ENCODE measurements at places on chromosomes 6 and 20.

DNA sequence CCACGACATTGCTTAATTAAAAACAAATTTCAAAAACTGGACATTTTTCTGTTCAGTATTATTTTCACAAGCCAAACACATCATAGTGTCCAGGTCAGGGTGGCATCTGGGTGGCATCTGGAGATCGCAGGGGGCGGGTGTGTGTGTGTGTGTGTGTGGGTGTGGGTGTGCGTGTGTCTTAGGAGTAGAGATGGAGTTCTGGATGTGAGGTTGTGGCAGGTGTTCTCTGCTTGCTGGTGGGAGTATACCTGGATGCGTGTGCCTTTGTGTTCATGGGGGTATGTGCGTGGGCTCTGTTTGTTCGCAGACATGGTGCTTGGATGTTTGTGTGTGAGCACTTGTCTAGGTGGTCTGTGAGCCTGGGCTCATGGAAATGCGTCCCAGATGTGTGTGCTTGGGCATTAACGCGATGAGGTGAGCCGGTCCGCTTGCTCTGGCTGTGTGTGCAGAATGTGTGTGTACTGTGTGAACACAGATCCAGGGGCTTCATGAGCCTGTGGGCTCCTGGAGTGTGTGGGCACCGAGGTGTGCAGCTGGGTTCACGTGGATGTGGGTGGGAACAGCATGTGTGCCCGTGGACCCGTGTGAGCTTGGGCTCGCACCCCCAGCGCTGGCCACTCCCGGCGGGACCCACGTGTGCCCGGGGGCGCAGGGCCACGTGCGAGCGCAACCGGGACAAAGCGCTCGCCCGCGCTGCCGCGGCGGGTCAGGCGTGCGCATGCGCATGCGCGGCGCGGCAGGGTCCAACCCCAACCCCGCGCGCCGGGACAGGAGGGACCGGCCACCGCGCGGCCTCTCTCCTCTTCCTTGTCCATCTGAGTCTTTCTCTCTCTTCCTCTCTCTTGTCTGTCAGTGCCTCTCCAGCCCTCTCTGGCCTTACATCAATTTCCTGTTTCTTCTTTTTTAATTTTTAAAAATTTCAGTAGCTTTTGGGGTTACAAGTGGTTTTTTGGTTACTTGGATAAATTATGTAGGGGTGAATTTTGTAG is 60.4 kb downstream of the SRC start:
- peak; percentile 48 for DNase-seq

GRCh38 chr6:81562169-81562568 is 190.3 kb downstream of the TENT5A start:
- no peak for DNase-seq

GRCh38 chr20:5090191-5090590 is 29.6 kb downstream of the PCNA start:
- DNase-seq = no peak

DNA sequence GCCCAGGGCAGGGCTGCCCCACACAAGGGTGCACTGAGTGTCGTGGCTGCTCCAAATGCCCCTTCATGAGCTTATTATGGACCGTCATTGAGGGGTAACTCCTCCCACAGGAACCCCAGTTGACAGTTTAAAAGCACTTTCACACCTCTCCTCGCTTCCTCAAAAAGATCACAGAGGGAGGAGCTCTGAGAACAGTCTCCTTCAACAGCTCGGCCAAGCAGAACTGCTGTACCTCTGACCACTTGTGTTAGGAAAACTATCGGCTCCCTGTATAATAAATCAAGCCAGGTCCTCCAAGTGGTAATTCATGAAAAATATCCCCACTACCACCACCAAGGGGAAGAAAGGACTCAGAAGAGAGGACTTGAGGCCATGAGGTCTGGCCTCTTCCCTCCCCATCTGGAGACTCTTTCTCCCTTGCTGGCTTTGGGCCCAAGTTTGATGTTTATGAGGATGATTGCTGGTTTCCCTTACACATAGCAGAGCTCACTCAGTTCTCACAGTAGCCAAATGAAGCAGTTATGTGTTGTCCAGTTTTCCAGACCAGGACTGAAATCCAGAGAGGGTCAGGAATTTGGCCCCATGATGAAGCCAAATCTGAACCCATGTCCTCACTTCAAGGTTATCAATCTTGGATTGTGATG is 8.7 kb downstream of the SNX21 start:
- no peak for DNase-seq

DNA sequence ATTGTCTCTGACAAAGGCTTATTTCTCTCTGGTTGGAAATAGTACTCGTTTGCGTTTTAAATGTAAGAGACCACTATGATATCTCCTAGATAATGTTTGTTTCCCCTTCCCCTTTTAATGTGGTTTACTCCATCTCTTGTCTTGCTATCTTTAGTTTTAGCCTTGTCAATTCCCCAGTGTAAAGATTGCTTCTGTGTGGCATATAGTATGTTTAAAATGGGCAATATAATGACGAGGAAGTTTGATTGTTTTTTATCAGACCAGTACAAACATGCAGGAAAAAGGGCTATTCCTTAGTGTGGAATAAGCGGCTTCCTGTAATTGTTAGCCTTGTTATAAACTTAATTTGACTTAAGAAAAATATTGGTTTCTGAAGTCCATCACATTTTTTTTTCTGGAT is 3.1 kb downstream of the QKI start:
- no peak for DNase-seq

DNA sequence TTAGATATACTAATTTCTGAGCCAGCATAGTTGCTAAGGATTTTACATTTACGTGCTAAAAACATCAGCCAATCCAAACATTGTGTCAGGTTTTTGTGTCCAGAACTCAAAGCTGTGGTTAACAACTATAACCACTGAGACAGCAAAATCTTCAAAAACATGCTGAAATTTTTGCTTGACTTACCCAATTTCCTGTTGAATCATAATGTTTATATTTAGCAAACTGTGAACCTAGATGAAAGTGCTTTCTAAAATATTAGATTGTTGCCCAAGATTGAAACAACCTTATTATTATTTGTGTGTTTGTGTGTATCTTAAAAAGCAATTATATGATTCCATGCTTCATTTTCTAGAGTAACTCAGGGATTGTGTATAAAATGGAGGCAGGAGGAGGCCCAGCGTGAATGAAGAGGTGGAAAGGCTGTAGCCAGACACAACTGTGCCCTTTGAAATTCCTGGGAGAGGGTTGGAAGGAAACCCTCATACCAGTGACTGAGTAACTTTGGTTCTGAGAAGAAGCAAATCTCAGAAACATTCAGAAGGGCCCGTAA is 48.0 kb downstream of the ARMC2 start:
- no peak for DNase-seq

GRCh38 chr6:166809721-166810120 is 146.6 kb downstream of the RNASET2 start:
- DNase-seq = no peak

DNA sequence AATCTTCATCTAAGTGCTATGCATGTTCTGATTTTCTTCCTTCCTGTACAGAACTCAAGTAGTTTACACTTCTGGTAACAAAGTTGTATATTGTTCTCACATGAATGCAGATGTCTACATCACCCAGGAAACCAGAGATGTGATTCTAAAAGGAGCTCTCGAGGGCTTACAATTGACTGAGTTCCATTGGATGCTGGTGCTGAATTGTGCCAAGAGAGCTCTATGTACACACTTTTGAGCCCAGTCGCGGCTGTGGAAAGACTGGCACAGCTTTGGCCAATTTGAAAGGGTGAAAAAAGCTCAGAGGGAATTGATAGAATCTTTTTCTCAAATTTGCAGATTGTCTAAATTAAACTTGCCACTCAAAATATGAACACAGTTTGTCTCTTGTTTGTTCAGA is 340.7 kb downstream of the LMBRD1 start:
- DNase-seq = no peak

DNA sequence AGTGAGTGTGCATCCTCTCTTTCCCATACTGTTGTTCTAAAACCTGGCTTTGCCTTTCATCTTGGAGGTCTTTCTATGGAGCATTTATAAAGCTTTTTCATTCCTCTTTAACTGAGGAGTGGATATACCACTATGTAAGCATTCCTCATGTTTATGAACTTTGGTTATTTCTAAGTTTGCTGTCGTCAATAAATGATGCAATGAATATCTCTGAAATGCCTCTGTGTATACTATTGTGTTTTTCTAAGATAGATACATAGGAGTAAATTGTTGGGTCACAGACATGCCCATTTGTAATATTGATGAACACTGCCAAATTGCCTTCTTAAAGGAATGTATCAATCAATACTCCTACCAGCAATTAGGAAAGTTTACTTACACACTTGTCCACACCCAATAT is 53.9 kb downstream of the SLC22A2 start:
- DNase-seq = no peak

GRCh38 chr6:157774153-157775135 is 48.6 kb upstream of the SNX9 start:
- no peak for DNase-seq

GRCh38 chr6:4676016-4676415 is 100.2 kb upstream of the CDYL start:
- DNase-seq = no peak

GRCh38 chr6:155371230-155371629 is 56.9 kb upstream of the TFB1M start:
- no peak for DNase-seq

GRCh38 chr6:92942549-92942948 is 476.8 kb downstream of the EPHA7 start:
- no peak for DNase-seq

GRCh38 chr6:15551798-15552197 is 111.0 kb downstream of the DTNBP1 start:
- DNase-seq = no peak

DNA sequence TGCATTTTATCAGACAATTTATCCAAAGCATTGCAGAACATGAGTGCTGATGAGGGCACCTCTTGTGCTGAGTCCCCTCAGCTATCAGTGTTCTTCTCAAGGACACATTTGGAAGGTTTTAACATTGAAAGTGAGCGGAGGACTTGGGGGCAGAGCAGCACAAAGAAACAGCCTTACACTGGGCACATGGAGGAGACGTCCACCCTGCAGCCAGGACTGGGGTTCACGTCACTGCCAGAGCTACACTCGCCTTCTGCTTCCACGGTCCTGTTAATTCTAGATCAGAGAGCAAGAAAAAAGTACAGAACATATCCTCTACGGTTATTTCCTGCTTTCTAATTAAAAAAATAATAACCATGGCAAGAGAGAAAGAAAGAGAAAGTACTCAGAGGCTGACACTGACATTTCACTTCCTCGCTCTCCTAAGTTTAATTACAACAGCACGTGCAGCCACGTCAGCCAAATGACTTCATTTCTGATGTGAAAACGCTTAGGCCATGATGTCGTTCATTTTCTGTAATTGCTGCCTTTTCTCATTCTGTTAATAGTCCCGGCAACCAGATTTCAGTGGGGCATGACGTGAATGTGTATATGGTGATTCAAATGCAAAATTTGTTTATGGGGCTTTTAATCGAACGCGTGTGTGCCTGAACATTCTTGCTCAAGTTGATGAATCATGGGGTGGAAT is 5.1 kb downstream of the PRND start:
- DNase-seq = no peak

GRCh38 chr6:41505122-41506049 is 40.8 kb upstream of the FOXP4 start:
- no peak for DNase-seq

DNA sequence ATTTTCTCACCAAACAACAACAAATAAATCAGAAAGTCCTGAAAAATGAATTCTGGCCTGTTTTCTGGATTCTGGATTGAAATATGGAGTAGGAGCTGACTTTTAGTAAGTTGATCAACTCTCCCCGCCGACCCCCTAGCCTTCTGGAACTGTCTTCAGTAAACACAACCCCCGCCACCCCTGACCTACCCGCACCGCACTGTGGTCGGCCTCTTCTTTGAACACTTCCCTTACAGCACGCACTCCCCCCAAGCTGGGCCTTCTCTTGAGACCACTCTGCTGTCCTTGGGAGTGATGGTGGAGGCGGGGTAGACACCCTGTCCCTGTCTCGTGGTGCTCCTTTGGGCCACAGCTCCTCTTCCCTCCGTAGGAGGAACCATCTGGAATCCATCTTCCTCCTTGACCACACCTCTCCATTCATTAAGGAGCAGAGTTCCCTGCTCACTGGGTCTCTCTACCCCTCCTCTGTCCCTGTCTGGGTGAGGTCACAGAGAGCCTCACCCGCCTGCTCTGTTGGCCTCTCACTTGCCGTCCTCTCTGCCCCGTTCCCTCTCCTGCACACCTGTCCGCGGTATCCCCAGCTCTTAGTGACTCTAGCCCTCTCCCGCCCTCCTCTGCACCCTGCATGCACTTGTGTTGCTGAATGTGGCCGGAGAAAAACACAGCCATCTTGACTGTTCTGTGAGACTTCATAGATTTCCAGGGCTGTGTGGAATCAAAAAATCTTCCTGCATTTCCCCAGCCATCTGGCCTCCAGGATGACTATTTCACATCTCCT is 19.1 kb downstream of the SYNJ2 start:
- no peak for DNase-seq

DNA sequence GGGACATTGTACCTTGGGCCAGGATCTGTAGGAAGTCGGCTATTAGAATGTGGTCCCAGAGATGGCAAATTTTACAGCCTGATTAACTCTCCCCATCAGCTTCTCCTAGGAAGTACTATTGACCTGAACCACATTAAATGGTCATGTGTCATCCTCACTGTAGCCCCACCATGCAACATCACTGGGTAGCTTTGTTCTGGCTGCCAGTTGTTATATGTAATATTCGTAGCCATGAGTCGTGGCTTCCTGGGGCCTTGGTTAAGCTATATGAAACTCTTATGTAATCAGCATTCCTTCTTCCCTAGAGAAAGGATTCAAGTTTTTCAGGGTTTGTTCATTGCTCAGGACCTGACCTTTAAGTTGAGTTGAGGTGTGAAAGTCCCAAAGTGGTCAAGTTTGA is 125.7 kb downstream of the ANKS1A start:
- no peak for DNase-seq

- peak; percentile 51 for DNase-seq
Observed at GRCh38 chr6:27251606-27252251, 4.2 kb downstream of the PRSS16 start.

DNA sequence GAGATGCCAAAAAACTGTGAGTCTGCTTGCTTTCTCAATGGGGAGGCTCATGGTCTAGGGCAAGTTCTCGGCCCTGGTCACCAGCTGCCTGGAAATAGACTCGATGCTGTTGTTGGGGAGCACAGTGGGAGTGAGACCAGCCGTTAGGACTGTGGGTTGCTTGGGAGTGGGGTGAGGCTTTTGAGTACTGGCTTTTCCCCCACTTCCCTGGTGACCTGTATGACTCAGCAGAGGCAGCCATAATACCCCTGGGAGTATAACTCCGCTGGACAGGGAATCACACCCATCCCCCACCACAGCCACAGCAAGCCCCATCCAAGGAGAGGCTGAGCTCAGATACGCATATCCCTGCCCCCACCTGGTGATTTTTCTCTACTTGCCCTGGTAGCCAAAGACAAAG is 48.9 kb upstream of the OGFRL1 start:
- DNase-seq = no peak

DNA sequence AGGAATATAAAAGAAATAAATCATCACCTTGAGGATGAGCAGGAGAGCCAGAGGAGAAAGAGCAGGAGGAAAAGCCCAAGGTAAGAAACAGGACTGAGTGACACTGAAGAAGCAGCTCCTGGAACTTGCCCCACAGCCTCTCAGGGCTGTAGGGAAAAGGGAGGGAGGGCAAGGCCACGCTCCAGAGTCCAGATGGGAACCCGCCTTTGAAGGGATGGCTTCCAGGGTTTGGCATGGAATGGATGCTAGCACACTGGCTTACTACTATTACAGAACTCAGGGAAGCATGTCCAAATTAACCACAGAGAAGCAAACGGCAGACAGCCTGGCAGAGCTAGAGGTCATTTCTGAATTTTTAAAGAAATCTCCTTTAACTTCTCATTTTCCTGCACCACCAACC is 26.8 kb downstream of the RALGAPA2 start:
- DNase-seq = no peak

Data from activated CD4-positive, CD25-positive, alpha-beta regulatory T cell treated with anti-CD3 and anti-CD28 coated beads, Interleukin-2, amount 50 U/mL, for 72 hours (primary cell).